Stimulated activated CD8-positive, alpha-beta memory T cell treated with anti-CD3 and anti-CD28 coated beads, Interleukin-15, amount 100 ng/mL, for 24 hours (primary cell): ENCODE measurements at places on chromosomes 6 and 20.

DNA sequence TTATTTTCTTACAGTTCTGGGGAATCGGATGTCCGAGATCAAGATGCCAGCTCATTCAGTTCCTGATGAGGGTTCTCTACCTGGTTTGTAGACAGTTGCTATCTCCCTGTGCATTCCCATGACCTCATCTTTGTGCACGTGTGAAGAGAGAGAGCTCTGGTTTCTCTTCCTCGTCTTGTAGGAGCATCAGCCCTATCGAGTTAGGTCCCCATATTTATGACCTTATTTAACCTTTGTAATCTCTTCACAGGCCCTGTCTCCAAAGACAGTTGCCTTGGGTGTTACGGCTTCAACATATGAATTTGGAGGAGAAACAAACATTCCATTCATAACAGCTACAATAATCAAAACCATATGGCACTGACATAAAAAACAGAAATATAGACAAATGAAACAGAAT is 455.3 kb downstream of the HACE1 start:
- DNase-seq: no peak

- no peak for DNase-seq
Observed at GRCh38 chr20:6623989-6624388, 143.5 kb upstream of the BMP2 start.

DNA sequence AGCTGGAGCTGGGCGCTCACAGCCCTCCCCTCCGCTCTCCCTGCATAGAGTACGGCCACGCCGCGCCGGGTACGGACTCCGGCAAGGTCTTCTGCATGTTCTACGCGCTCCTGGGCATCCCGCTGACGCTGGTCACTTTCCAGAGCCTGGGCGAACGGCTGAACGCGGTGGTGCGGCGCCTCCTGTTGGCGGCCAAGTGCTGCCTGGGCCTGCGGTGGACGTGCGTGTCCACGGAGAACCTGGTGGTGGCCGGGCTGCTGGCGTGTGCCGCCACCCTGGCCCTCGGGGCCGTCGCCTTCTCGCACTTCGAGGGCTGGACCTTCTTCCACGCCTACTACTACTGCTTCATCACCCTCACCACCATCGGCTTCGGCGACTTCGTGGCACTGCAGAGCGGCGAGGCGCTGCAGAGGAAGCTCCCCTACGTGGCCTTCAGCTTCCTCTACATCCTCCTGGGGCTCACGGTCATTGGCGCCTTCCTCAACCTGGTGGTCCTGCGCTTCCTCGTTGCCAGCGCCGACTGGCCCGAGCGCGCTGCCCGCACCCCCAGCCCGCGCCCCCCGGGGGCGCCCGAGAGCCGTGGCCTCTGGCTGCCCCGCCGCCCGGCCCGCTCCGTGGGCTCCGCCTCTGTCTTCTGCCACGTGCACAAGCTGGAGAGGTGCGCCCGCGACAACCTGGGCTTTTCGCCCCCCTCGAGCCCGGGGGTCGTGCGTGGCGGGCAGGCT is 4.6 kb downstream of the KCNK15 start:
- DNase-seq: no peak

DNA sequence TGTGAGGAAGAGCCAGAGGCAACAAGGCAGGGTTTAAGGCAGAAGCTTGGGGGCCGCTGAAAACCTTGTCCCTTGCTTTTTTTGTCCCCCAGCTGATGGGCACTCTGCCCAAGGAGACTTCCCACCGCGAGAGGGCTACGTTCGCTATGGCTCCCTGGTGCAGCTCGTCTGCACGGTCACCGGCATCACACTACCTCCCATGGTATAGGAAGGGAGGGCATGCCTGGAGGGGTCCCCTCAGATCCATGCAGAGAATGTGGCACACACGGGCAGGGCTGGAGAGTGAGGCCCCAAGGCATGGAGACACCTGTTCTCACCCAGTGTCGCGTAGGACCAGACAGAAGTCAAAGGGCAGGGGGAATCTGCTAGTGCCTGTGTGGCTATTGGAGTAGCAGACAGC is 5.8 kb upstream of the MATN4 start:
- no peak for DNase-seq

GRCh38 chr6:161150566-161150965 is 123.3 kb downstream of the AGPAT4 start:
- DNase-seq: no peak
